ENCODE measurements at places on chromosomes 3 and 15. TPM values are rescaled to one million over a fixed set of nuclear protein-coding genes. Genes with fewer than 3 reads are reported as not detected.

GRCh38 chr3:154540950-154541604 is 111.1 kb upstream of the GPR149 start:
- DNase-seq, result no peak

DNA sequence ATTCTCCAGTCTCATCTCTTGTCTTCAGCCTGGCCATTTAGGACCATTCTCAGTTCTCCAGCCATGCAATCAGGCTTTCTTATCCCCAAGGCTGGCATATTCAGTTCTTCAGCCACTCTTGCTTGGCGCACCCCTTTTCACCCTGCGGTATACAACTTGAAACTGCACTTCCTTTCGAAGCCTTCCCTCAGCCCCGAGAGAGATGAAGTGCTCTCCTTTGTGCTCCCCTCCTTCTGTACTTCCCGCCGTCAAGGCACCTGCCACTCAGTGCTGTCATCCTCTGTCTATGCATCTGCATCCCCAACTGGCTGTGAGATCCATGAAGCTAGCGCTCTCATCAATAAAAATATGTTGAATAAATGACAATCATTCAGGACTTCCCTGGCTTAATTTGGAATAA is 45.7 kb downstream of the MORC1 start:
- no peak for DNase-seq

GRCh38 chr3:57309769-57310360 is 17.4 kb upstream of the ASB14 start:
- DNase-seq, result no peak

DNA sequence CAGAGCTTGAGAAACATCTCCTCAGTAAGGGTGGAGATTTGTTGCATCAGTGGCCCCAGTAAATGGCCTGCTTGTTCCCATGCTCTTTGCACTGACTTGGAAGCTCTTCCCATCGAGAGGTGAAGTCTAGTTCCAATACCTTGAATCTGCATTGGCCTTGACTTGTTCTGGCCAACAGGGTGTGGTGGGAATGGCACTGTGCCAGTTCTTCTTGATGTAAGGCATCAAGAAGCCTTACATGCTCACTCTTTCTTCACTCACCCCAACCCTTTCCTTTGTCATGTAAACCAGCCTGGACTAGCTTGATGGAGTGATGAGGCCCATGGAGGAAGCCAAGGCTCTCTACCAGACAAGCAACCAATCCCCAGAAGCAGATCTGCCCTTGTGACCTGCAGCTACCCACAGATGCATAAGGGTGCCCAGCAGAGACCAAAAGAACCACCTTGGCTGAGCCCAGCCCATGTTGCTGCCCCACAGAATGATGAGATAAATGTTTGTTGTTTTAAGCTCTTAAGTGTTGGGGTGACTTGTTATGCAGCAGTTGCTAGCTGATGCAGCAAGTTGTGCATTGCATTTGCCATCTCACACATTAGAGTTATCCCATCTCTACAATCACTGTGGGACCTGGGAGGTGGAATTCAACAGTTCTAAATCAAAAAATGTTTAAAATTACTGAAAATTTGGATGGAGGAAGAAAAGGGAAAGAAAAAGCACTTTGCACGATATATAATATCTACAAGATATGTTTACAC is 11.1 kb upstream of the MGLL start:
- DNase-seq, result no peak

GRCh38 chr3:112001526-112001925 is 2.8 kb downstream of the TAGLN3 start:
- DNase-seq, result no peak

DNA sequence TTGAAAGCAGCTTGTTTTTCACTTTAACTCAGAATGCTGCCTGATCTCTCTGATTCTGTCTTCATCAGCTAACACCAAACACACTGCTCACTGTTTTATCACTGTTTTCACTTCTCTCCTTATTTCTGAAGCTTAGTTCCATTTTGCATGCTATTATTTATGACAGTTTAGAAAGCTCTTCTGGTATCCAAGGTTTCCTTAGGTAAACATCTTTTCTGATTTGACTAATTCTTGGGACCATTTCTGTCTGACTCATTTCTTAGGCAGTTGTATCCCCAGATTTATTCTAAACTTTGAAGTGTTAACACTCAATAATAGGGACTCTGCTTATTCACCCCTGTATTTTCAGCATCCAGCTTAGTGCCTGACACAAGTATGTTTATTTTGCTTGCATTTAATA is 167.7 kb downstream of the BCHE start:
- DNase-seq, result no peak

Gene SERPINI2
- total RNA-seq, result not detected
